ENCODE measurements at places on chromosomes 7 and 10.

- no peak for DNase-seq
These were observed 18.1 kb upstream of the MACC1 start for GRCh38 chr7:20235288-20235687.

DNA sequence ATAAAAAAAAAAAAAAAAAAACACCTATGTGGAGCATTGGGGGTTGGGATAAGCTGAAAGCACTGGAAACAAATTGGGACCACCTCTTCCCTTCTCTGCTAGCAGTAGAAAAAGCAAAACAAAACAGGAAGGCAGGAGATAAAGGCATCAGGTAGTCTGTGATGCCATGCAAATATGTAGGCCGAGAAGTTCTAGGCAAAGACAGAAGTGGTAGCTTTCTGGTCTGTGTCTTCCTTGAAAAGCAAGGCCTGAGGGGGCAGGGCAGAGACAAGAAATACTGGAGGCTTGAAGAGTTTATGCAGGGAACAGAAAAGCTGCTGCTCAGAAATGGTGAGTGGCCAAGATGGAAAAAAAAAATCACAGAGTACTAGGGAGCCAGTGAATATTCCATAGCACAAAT lies 111.1 kb downstream of the ELMO1 start:
- DNase-seq: no peak

- DNase-seq: no peak
These were observed 4.3 kb upstream of the TECTB start for GRCh38 chr10:112278871-112279270.

- DNase-seq: no peak
These were observed 75.9 kb upstream of the HGF start for GRCh38 chr7:81845744-81846241.

DNA sequence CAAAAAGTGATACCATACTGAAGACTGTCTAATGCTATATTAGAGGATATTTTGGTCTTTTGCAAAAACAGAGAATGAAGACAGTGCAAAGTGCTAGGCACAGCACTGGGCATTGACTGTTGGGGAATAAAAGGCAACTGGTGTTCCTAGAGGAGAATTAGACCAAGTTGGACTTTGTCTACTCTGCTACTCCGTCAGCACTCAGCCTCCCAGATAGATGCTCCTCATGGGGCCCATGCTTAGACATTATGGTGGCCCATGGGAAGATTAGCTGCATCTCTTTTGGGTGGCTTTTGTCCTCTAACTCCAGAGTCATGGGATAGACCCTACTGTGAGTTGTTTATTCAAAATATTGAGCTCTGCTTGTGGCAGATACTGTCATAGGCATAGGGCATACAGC lies 113.5 kb downstream of the RBM20 start:
- DNase-seq: no peak
